ENCODE measurements at places on chromosomes 5 and 9.

- no peak for DNase-seq
Measured at GRCh38 chr9:3058409-3058808, 214.5 kb upstream of the PUM3 start.

- no peak for DNase-seq
Measured at GRCh38 chr9:89648247-89649000, 43.6 kb downstream of the GADD45G start.

DNA sequence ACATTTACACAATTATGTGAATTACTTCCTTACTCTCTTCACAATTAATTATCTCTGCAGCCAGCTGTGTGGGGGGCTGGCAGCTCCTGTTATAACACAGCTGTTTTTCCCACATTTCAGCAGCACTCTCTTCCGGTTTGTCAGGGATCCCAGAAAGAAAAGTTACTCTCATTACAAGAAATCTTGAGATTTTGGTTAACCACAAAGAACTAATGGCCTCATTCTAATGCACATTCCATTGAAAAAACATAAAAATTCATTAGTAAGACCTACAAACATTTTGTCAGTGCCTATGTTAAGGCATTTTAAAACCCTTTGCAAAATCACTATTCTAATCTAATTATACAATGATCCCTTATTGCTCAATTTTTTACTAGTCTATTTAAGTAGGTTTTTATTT, 64.1 kb downstream of the PDE4D start:
- no peak for DNase-seq

GRCh38 chr5:106907979-106908378, 762.8 kb downstream of the EFNA5 start:
- no peak for DNase-seq

DNA sequence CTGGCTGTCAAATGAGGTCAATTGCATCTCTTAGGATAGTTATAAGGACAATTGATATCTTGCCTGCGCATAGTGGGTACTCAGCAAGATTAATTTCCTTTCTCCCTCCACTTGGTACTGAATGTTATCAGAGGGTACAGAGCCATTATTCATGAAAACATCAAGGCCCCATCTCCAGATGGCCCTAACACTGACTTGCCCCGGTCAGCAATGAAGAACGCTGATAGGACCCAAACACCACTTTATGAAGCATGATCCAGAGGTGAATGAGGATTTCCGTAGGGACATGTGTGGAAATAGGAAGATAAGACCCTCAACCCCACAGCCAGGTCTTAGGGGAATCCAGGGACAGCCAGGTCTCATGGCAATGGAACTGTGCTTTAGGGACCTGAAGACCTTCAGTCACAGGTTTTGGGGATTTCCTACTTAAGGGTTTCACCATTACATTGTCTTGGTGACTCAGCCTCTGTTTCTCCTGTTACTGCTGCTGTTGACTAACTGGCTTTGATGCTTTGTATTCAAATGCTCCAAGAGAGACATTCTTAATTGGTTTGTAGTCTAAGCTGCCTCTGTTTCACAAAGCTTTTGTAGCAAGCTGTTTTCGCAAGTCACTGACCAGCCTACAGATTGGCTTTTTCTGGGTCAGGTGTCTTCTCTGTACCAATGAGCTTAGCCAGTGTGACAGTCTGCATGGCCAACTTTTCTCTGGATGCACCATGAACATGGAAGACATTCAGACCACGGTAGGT, 35.3 kb upstream of the IQGAP2 start:
- DNase-seq = no peak

All from 8988T (cell line).